Stimulated activated CD4-positive, alpha-beta T cell treated with anti-CD3 and anti-CD28 coated beads, TNF-alpha, amount 100 ng/mL, for 4 hours (primary cell): ENCODE measurements at places on chromosomes 6 and 20.

DNA sequence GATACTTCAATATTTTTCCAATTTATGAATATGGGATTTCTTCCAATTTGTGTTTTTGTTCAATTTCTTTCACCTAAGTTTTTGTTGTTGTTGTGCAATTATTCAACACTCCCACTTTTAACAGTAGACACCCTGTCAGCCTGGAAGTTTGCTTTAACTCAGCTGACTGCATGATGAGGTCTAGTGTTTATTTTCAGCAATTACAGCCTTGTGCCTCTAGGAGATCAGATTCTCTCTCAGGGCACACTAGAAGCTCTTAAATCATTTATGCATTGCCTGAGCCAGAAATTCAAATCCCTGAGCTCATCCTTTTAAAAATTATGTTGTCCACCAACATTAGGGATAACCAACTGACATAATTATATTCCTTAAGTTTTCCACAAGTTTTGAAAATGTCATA lies 85.7 kb downstream of the MRAP2 start:
- no peak for DNase-seq

GRCh38 chr20:1618479-1618878 lies 1.3 kb downstream of the SIRPB1 start:
- DNase-seq, result no peak

DNA sequence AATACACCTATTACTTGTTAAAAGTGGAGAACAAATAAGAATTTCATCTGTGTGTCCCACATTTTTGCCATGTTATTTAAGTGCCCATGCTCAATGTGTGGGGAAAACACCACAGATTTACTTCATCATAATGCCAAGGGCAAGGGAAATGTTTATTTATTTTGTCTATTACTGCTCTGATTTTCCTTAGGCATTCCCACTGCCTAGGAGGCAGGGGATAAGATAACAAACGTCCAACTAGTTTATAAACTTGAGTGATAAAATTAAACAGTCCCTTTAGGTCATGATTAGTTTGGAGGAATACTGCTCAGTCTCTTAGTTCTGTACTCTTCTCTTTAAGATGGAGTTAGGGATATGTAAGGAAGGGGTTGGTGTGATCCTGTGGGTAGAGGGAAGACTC lies 598.4 kb upstream of the MARCKS start:
- no peak for DNase-seq

DNA sequence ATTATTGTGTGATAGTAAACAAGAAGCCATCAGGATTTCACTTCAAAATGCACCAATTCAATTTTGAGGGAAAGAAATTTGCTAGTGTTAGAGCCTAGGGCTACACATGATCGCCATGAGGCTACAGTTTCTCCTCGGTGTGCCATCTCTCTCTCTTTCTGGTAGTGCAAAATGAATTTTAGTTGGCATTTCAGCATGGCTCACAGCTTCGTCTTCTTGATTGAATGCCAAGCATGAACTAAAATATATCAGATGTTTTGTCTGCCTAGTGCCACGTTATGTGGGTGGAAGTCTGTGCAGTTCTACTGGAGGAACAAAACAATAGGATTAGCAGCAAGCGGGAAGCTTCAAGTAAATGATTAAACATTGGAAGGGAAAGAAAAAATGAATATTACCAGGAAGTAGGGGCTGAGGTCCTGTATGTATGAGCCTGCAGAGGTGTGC lies 6.8 kb upstream of the MRAP2 start:
- DNase-seq, result no peak

- no peak for DNase-seq
Observed at GRCh38 chr6:134414793-134415192, 96.9 kb upstream of the SGK1 start.
